ENCODE measurements at places on chromosomes 16 and 17.

- no peak for DNase-seq
Measured at GRCh38 chr16:87671221-87671620, 68.9 kb downstream of the JPH3 start.

DNA sequence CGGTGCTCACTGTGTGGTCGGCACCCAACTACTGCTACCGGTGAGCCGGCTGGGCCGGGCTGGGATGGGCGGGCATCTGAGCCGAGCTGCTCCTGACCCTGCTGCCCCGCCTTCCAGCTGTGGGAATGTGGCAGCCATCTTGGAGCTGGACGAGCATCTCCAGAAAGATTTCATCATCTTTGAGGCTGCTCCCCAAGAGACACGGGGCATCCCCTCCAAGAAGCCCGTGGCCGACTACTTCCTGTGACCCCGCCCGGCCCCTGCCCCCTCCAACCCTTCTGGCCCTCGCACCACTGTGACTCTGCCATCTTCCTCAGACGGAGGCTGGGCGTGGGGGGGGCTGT is 6.9 kb downstream of the TBX6 start:
- DNase-seq, result no peak

DNA sequence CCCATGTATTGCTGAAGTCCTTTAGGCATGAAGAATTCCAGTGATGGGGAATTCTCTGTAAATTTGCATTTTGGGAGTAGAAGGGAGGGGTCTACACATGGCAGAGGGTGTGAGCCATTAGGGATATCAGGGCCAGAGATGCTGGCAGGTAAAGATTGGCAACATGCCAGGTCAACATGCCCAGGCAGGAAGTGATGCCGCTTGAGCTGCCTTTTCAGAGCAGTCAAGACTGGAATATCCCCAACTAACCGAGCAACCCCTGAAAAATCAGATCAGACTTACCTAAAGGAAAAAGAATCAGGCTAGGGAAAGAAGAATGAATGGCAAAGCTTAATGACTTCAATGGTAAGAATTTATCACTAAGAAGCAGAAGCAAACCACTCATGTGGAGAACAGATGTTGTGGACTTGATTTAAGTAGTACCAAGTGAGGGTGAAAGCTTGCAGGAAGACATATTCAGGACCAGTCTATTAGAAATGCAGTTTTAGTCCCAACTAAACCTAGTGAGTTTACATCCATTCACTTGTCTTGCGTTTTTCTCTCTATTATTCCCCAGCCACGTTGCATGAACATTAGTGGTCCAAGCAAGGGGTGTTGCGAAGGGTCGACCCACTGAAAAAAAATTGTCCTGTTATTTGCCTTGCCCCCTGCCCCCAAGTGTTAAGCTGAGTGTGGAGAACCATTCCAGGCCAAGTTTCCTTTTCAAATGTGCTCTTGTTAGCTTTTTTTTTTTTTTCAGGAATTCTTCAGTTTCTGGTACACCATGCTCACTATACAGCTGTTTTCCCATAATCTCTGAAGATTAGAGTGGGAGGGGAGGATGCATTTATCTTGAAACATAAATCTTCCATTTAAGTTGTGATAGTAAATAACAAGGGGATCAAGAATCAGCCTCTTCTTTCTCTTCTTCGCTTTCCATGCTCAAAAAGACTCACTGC is 105.2 kb downstream of the ABCA8 start:
- no peak for DNase-seq

DNA sequence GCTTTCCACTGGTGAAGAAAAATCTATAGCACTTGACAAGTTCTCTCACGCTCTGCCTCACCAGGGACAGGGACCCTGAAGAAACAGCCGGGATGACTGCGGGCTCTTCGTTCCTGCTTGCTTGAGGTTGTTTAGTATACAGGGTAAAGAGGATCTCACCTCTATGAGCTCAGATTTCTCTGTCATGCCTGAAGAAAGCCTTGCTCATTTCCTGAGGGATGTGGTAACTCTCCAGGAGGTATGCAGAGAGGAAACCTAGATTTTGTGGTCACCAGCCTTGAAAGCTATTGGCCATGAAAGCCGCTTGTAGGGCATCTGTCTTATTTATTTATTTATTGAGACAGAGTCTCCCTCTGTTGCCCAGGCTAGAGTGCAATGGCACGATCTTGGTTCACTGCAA is 23.2 kb downstream of the USP43 start:
- DNase-seq, result no peak

DNA sequence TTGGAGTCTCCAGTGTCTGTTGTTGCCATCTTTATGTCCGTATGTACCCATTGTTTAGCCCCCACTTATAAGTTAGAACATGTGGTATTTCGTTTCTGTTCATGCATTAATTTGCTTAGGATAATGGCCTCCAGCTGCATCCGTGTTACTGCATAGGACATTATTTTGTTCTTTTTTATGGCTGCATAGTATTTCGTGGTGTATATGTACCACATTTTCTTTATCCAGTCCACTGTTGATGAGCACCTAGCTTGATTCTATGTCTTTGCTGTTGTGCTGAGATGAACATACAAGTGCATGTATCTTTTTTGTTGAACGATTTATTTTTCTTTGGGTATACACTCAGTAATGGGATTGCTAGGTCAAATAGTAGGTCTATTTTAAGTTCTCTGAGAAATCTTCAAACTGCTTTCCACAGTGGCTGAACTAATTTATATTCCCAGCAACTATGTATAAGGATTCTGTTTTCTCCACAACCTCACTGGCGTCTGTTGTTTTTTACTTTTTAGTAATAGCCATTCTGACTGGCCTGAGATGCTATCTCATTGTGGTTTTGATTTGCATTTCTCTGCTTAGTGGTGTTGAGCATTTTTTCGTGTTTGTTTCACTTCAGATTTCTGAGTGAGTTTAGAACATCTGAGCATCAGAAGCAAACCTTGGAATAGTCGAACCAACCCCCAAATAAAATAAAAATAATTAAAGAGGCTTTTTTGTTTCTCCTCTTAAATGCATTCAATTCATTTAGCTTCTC is 304.7 kb downstream of the ZFHX3 start:
- DNase-seq, result no peak

- no peak for DNase-seq
Measured at GRCh38 chr17:2337544-2338314, 428 bp downstream of the SGSM2 start.

DNA sequence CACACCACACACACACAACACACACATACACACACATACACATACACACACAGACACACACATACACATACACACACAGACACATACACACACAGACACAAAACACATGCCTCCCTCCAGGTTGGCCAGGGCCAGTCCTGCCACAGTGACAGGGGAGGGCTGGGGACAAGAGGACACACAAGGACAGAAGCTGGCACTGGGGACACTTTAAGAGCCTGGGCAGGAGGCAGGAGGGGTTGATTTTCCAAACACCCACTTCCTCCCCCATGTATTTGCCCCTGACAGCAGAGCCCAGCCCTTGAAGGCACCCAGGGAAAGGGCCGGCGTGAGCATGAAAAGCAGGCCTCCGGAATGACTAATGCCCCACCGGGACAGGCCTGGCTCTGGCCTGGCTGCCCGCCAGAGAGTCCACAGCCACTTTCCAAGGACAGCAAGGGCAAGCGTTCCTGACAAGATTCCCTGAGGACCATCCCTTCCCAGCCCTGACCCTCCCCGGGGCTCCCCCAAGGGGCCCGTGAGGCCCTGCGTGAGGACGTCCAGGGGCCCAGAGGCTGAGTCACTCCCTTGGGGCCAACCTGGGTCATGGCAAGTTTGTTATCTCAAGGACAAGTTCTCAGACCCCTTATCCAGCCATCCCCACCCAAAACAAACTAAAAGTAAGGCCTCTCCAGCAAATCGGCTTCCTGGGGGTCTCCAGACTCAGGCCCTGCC is 235.6 kb downstream of the ZNF423 start:
- no peak for DNase-seq

DNA sequence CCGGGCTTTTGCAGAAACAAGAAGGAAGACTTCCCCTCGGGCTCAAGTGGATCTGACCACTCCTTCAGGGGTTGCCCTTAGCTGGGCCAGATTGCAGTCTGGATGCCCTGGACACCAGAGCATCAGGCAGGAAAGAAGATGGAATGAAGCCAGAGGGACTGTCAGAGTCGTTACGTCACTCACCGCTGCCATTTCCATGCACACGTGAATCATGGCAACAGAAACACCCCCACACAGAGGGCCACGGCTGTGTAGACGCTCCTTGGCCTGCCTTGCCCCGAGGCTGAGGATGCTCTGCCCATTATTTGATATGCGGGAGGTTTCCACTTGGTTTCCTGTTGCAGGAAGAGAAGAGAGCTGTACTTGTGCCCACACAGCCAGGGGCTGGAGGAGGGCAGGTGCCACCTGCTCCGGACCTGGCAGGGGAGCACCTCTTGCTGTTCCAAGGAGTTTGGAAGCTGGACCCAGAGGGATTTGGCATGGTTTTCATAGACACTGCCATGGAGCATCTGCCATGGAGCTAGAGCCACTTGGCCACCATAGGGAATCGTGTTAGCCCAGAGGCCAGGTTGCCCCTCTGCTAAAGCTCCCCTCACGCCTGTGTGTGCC is 29.4 kb downstream of the RBFOX3 start:
- no peak for DNase-seq

Measured in cortex of kidney (tissue), 1 donor.